GM04504 (cell line): ENCODE measurements at places on chromosomes 2 and 18.
A peak's percentile ranks its signal among the peaks of the same experiment; 100 is the strongest.

- no peak for DNase-seq
These were observed 225.6 kb downstream of the CMPK2 start for GRCh38 chr2:6639929-6640620.

DNA sequence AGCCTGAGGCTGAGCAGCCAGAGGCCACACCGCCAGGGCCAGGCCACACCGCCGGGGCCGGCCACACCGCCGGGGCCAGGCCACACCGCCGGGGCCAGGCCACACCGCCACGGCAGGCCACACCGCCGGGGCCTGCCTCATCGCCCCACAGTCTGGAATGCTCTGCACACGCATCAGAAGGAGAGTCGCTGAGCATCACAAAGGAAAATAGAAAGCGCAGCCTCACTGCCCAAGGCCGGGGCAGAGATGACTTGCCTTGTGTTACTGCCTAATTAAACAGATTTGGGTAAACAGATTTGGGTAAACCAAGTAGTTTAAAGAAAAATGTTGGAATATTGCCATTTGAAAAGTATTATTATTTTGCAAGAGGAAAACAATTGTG lies 10.4 kb upstream of the NFATC1 start:
- no peak for DNase-seq

GRCh38 chr2:184322615-184323014 lies 275.7 kb upstream of the ZNF804A start:
- no peak for DNase-seq

DNA sequence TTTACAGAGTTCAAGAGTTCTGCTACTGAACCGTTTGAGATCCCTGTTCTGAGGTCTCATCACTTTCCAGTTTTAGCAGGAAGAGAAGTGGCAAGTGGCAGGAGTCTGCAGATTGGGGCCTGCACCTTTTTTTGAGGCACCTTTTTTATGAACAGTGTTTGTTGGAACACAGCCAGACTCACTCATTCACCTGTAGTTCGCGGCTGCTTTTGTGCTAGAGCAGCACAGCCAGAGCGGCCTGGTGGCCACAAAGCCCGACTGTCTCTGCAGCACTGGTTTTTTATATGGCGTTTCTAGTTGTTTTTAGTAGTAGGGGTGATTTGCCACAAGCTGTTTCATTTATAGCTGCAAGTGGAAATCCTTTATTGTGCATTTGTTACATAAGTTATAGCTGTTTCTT lies 8.6 kb downstream of the ACP1 start:
- DNase-seq, result no peak

DNA sequence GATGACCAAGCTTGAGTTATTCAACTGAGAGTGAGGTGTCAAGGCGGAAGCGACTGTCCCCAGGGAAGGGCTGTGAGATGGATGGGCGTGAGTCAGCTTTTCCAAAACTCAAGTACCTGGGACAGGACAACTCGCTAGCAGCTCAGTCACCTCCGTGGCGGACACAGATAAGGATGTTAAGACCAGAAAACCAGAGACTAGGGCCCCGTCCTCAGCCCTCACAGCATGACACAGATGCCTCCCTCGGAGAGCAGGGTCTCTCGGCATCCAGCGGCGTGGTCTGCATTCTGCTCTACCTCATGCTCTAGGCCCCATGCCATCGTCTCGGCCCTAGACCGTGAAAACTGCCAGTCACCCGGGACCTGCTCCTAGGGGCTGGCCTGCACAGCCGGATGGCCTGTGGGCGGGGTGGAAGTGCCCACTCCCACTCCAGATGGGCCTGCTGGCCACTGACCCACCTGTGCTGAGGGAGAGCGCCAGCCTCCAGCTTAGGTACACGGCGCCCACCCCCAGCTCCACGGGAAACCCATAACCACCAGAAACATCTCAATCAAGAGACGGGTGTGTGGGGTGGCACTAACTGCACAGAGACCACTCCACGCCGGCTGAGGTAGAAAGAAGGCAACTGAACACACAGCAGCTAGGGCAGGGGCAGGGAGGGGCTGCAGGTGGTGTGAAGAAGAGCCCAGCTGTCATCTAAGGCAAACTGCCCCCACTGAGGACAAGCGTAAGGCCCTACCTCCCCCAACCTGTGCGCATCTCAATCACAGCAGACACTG lies 39.8 kb downstream of the ANO7 start:
- no peak for DNase-seq

- DNase-seq, result peak; percentile 40
These were observed 48.0 kb upstream of the ID2 start for GRCh38 chr2:8633735-8634313.

DNA sequence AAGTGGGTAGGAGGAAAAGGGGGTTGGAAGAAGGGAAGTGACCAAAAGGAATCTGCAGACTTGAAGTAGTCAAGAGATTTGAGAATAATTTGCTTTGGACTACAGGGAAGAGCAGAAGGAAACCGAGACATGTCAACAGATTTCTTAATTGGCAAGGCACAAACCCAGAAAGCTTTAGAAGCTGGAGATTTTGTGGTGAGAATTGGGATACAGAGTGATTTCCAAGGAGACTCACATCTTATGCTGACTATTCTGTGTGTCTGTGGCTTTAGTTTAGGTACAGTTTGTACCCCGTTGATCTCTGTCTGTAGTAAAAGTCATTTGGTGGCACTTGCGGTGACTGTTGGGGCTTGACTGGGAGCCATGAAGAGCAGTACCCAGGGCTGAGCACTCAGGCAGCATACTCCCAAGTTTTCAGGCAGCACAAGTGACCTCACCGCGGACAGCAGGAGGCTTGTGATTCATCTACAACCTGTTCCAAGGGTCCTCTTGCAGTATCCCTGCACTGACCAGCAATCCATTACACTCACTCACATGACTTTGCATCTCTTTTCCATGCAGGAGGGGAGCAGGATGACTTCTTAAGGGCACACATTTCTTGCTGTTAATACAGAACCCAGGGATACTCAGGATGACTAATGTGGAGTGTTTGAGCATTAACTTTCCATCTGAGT lies 97.1 kb upstream of the TNP1 start:
- DNase-seq, result no peak

- peak; percentile 57 for DNase-seq
These were observed 62.5 kb downstream of the CENPO start for GRCh38 chr2:24855726-24856125.

DNA sequence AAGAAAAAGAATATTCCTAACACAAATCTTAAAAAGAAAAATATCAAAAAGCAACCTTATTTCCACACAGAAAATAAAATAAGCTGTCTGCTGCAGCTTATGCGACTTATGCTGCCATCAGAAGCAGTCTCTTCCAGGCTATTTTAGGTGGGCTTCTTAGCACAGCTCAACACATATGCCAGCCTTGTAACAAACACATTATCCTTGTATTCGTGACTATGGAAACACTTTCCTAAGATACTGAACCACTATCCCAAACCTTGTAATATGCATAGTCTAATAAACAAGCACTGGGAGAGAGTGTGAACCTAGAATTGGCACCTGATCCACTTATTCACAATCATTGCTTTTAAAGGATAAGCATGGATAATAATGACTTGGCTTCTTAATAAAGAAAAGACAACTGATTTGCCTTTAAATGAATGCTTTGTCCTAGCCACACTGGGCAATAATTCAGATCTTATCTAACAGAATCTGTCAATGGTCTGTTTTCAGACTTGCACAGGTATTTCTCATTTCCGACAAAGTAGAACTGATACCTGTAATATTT lies 40.0 kb upstream of the RNU4ATAC start:
- DNase-seq, result no peak

- no peak for DNase-seq
These were observed 45.0 kb downstream of the NBEAL1 start for GRCh38 chr2:203059567-203060240.

DNA sequence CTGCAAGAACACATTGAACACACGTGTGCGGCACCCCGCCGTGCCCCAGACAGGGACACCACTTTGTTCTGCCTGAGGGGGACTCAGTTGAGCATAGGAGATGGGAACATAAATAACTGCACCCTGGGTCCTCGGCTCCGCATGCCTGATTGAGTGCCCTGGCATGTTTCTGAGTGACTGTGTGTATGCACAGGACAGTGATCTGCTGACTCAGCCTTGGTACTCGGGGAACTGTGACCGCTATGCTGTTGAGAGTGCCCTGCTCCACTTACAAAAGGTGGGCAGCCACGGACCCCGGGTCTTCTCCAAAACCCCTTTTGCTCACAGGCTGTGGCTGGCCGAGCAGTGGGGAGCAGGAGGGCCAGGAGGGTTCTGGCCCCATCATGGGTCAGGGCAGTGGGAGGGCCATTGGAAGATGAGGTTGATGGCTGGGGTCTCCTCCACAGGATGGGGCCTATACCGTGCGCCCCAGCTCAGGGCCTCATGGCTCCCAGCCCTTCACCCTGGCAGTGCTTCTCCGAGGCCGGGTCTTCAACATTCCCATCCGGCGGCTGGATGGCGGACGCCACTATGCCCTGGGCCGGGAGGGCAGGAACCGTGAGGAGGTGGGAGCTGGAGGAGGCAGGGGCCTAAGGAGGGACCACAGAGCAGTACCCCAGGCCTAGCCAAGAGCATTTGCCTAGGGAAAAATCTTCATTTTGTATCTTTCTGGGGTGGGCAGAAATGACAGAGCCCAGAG lies 16.9 kb downstream of the SH2D6 start:
- DNase-seq, result no peak

- DNase-seq, result no peak
These were observed 1.4 kb downstream of the STARD7 start for GRCh38 chr2:96207073-96207773.

GRCh38 chr2:120013597-120014223 lies 833 bp downstream of the EPB41L5 start:
- no peak for DNase-seq

GRCh38 chr18:63271881-63272299 lies 47.7 kb downstream of the BCL2 start:
- no peak for DNase-seq

DNA sequence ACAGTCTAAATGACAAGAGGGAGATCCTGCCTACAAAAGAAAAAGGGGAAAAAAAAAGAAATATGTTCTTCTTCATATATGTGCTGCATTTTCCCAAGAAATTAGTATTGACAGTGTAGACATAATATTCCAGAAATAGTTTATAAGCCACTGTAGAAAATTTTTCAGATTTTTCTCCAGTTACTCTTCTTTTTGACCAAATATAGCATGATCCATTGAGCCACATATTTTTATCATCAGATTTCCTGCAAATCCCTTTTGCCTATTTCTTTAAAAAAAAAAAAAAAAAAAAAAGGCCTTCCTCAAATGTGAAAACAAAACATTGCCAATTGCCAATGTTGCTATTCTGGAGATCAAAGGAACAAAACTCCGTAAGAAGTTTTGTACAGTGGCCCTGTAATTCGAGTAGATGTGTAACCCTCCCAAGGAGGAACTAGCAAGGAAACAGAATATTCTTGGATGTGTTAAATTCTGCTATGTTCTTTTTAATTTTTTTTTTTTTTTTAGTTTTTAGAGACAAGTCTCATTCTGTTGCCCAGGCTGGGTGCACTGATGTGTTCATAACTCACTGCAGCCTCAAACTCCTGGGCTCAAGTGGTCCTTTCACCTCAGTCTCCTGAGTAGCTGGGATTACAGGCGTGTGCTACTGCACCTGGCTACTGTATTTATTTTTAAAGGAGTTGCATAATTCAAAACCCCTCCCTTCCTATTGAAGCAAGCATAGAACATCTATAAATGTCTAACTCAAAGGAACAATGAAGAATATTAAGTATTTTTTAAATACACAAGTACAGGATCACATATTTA lies 12.5 kb upstream of the CABYR start:
- DNase-seq, result no peak

- DNase-seq, result no peak
These were observed 34.7 kb downstream of the CFAP53 start for GRCh38 chr18:50231621-50232020.

DNA sequence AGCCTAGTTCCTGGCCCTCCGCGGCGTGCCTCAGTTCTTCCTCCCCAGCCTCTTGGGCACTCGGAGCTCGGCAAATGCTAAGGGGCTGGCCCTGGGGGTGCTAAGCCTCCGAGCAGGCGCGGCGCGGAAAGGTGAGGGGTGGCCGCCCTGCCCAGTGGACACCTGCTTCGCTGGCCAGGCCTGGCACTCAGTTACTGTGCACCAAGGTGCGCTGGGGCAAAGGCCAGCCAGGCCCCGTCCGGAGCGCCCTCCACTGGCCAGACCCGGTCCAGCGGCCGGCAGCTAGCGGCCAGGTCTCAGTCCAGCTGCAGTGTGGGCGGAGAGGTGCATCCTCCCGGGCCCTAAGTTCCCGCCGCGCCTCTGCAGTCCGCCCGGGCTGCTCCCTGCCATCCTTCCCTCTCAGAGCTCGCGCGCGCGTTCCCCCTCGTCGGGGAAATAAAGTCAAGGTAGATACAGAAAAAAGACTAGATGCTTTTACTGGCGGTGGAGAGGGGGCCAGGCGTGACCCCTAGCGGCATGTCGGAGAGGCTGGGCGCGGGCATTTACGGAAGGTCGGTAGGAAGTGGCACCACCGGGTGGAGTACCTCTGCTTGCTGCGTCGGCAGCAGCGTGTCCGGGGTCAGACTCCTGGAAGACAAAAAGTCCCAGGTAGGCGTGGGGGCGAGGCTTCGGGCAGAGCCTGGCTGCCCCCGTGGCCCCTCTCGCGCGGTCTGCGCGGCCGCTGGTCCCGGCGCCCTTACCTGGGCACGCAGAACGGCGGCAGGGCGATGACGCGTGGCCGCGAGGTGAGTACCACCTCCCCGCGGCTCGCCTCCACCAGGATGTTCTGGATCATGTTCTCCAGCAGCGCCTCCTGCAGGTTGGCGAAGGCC lies 9.4 kb upstream of the CRYBA2 start:
- DNase-seq, result no peak

GRCh38 chr2:188475945-188476344 lies 184.3 kb downstream of the GULP1 start:
- DNase-seq, result peak; percentile 17

- no peak for DNase-seq
These were observed 14.3 kb downstream of the GPR35 start for GRCh38 chr2:240639566-240639965.

DNA sequence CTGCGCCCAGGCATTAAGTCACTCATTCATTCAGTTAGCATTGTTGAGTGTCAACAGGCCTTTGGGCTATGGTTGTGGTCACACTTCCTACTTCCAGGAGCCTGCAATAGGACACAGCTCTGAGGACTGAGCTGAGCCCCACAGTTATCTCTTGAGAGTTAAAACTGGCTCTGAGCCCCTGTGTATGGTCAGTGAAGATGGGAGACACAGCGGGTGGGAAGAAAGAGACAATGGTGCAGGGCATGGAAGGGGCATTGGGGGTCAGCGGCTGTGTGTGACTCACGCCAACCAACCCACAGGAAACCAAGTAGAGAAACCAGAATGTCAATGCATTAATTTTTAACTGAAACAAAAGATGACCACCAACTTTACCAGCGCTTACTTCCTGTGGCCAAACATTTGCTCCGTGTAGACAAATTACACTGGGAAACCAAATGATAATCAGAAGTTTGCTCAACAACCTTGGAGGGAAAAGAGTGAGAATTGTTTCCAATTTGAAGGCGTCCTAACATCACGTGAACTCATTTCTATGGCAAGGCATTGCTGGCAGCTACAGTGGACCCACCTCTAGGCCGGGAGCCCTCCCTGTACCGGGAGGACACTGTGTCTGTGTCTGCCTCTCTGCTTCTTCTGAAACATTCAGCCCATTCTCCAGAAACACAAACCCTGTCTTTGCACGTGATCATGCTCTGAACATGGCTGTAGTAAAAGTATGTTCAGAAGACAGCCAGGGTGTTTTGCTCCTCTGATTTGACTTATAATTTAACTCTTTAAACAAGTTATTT lies 212.0 kb upstream of the ID2 start:
- DNase-seq, result no peak
